Iris pigment epithelial cell (primary cell): ENCODE measurements at places on chromosomes 7 and 10.

DNA sequence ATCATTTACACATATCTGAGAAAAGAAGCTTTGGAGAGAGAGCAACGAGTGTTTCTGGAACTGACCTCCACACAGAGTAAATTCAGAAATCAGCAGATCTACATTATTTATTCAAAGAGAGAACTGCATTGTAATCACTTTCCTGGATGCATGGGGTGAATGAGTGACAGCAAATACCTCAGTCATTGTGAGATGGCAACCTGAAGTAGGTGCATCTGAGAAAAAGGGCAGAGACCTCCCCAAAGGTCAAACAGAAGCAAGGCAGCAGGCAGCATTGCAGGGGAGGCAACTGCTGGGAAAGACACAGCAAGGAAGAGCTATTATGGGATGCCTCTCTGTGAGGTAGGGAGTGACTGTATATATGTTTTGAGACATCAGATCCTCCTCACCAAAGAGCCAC lies 26.5 kb upstream of the SMIM30 start:
- DNase-seq: no peak

- no peak for DNase-seq
Measured at GRCh38 chr10:58830697-58831096, 318.0 kb downstream of the BICC1 start.

GRCh38 chr10:17847585-17848296 lies 38.6 kb downstream of the MRC1 start:
- peak; percentile 57 for DNase-seq

GRCh38 chr7:37341033-37341630 lies 107.5 kb downstream of the ELMO1 start:
- DNase-seq: no peak
